Retinal pigment epithelial cell (primary cell): ENCODE measurements at places on chromosomes 3 and 15.

DNA sequence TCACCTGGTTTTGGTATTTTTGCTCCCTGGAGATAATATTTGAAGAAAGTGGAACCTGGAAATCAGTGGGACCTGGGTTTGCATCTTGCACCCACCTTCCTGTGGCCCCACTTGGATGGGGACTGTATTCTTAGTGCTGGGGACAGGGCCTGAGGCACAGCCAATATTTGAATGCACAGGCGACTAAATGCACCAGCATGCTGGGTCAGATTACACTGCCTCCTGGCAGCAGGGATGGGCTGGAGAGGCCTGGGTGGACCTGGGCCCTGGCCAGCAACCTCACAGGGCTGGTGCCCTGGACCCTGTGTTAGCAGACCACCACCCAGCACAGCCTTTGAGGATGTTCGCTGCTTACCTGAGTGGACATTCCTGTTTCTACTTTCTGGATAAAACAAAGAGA is 10.5 kb downstream of the ITIH4 start:
- no peak for DNase-seq

GRCh38 chr3:171260899-171261298 is 199.3 kb downstream of the TNIK start:
- no peak for DNase-seq

DNA sequence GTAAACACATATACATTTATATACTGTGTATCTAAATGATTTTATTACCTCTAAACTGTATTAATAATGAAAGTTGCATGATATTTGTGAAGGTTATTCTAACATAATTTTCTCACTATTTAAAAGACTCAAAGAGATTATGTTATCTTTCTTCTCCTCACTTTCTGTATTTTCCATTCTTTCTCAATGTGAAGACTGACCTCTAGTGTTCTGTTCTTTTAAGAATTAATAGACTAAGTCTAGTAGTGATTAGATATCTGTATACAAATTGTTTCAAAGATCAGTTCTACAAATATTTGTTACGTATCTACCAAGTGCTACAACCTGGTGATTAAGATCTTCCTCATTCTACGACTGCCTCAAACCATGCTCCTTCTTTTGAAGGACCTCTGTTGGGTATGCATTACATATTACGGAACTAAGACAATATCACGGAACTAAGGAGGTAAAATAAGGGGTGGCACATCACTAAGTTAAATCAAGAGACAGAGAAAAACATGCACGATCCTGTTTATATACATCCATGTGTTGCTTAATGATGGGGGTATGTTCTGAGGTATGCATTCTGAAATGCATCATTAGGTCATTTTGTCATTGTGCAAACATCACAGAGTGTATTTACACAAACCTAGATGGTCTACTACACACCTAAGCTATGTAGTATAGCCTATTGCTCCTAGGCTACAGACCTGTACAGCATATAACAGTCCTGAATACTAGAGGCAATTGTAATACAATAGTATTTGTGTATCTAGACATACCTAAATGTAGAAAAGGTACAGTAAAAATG is 161.5 kb upstream of the KBTBD8 start:
- DNase-seq = no peak

DNA sequence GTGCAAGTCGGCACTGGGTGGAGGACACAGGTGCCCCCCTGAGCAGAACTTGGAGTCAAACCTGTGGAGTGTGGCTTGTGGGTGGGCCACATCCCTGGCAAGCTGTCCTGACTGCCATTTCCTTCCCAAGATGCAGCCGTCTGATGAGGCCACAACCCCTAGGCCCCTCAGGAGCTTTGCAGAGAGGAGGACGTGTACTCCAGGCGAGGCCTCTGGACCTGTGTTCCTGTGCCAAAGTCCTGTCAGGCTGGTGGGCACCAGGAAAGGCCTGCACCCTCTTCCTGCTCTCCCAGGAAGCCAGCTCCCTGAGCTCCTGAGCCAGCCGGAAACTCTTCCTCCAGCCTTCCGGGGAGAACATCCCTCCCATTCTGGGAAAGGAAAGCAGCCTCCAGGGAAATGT is 48.5 kb downstream of the CMTM6 start:
- no peak for DNase-seq

DNA sequence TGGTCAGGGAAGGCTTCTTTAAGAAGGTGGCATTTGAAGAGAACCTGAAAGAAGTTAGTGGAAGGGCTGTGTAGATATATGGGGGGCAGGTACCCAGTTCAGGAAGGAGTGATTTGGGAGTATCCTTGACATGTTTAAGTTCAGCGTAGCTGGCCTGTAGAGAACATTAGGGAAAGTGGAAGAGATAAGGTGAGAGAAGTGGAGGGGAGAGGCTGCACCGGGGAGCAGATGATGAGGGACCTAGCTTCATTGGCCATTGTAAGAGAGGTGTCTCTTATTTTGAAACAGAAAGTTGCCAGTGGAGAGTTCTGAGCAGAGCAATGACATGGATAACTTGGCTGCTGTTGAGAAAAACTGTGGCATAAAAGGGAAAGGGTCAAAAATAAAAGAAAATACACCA is 44.6 kb upstream of the MME start:
- DNase-seq = no peak
